Vagina (tissue), 2 donors: ENCODE measurements at places on chromosomes 7 and 10.

- DNase-seq: no peak
Observed at GRCh38 chr10:8032558-8032957, 21.9 kb upstream of the GATA3 start.

DNA sequence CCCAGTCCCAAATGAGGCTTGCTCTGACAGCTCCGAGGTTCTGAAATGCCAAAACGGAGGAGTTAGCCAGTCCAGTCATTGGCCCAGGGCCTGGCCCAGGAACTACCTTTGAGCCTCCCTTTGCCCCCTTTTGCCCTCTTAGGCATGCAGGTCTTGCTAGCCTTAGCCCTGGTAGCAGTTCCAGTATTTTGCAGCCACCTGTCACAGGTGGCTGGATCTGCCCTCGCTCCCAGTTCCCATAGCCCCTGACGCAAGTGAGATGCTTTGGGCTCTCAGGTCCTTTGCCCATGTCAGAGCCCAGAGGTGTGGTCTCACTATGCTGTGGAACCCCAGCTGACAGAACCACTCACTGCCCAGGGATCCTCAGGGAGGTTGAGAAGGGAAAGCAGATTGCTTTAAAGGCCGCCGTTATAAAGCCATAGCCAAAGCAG lies 42.0 kb downstream of the GPRIN2 start:
- DNase-seq: no peak

DNA sequence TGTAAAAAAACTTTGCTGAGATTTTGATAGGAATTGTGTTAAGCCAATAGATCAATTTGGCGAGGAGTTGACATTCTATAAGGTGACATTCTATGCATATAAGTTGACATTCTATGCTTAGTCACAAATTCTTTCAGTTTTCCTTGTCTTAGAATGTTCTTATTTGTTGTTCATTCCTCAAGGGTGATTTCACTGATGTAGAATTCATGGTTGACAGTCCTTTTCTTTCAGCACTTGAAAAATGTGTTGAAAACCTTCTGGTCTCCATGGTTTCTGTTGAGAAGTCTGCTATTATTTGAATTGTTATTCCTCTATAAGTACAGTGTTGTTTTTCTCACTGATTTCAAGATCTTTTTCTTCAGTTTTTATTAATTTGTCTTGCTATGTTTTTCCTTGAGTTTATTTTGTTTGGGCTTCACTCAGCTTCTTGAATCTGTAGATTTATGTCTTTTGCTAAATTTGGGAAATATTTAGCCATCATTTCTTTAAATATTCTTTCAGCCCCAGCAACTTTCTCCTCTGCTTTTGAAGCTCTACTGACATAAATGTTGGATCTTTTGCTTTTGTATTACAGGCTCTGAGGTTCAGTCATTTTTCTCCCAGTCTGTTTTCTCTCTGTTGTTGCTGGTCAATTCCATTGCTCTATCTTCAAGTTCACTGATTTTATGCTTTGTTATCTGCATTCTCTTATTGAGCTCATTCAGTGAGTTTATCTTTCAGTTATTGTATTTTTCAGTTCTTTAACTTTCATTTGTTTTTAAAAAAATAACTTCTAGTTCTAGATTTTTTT lies 154.9 kb downstream of the SDK1 start:
- DNase-seq: no peak

- DNase-seq: no peak
Observed at GRCh38 chr10:71784679-71785272, 11.5 kb upstream of the VSIR start.

- no peak for DNase-seq
Observed at GRCh38 chr7:23715099-23715498, 5.1 kb downstream of the STK31 start.

GRCh38 chr10:47039562-47039913 lies 128.3 kb downstream of the PTPN20 start:
- DNase-seq: no peak

DNA sequence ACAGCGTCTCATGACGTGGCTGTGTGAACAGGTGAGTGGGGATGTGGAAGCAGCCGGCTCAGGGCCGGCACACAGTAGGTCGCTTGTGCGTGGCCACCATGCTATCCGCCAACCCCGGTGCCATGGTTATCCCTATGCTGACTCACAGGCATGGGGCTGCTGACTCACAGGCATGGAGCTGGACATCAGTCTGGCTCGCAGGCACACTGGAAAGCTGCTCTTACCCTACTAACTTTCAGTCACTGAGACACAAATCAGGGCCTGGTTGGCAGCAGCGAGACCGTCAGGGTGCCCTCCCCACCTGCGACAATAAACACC lies 341.9 kb downstream of the PTPRN2 start:
- DNase-seq: no peak

- no peak for DNase-seq
Observed at GRCh38 chr7:31991406-31991805, 78.8 kb downstream of the PDE1C start.

GRCh38 chr7:137846827-137847567 lies at the start of gene DGKI:
TSS of gene DGKI (minus strand) at chr7:137846974.
- no peak for DNase-seq

DNA sequence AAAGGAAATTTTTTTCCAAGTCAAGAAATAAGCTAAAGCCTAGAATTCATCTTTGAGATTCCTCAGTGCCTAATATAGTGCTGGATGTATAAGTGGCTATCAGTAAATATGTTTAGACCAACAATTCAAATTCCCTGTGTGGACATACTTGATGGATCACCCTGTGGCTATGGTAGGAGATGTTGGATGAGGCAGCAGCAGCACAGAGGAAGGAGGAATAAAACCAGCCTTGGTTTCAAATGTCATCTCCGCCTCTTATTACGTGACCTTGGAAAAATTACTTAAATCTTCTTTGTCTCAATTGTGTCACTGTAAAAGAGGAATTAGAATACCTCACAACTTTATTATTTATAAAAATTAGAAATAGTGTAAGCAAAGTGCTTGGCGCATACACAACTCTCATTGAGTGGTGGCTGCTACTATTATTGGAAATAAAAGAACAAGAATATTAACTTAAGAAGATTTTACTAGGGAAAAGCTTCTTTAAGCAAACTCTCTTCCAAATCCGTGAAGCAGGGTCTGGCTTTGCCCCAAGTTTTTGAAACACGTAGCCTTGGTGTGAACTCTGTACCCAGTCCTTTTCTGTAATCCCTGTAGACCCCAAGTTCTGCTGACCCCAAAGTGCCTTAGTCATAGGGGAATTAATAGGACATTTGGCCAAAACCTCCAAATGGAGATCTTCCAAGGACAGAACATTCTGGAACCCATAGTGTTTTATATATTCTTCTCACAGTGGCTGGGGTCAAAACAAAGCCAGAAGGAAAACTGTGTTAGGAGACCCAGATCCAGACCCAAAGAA lies 283.8 kb downstream of the PTEN start:
- DNase-seq: no peak

- DNase-seq: no peak
Observed at GRCh38 chr10:110695539-110695886, 51.4 kb downstream of the RBM20 start.
